Activated T-cell treated with anti-CD3 and anti-CD28 coated beads, Interleukin-2, amount 50 U/mL, for 72 hours (primary cell): ENCODE measurements at places on chromosomes 1 and 21.

GRCh38 chr1:26079960-26080814 is 12.8 kb upstream of the TRIM63 start:
- no peak for DNase-seq

DNA sequence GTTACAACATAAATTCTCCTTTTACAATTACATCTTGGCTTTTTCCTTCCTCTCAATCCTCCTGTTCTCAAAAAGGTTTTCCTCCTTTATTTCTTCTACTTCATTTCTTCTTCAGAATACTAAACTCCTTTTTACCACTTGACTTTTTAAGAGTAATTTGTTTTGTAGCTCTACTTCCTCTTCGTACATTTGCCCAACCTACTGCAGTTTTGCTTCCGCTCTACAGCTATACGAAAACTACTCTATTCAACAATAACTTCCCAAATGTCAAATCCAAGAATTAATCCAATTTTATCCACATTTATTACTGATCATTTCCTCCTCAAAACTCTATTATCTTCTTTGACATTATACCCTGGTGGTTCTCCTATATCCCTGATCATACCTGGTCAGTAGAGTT is 3.4 kb downstream of the GDAP2 start:
- DNase-seq, result no peak

GRCh38 chr1:92854101-92854785 is 22.4 kb downstream of the RPL5 start:
- no peak for DNase-seq

- DNase-seq, result no peak
Observed at GRCh38 chr21:27564684-27565301, 597.9 kb upstream of the ADAMTS5 start.

- DNase-seq, result no peak
Observed at GRCh38 chr1:212668477-212668876, 31.2 kb downstream of the BATF3 start.

DNA sequence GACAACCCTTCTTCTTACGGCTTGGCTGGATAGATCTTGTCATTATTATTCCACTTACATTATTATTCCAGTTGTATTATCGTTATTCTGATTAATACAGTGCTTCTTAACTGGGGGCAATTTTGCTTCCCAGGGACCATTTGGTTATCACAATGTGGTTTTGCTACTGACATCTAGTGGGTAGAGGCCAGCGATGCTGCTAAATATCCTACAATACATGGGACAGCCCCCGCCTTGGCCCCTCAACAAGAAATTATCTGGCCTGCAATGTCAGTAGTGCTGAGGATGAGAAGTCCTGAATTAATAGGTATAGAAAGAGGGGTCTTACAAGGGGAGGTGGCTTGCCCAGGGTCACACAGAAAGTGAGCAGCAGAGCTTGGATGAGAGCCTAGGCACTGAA is 105.6 kb downstream of the PTPRU start:
- DNase-seq, result no peak

DNA sequence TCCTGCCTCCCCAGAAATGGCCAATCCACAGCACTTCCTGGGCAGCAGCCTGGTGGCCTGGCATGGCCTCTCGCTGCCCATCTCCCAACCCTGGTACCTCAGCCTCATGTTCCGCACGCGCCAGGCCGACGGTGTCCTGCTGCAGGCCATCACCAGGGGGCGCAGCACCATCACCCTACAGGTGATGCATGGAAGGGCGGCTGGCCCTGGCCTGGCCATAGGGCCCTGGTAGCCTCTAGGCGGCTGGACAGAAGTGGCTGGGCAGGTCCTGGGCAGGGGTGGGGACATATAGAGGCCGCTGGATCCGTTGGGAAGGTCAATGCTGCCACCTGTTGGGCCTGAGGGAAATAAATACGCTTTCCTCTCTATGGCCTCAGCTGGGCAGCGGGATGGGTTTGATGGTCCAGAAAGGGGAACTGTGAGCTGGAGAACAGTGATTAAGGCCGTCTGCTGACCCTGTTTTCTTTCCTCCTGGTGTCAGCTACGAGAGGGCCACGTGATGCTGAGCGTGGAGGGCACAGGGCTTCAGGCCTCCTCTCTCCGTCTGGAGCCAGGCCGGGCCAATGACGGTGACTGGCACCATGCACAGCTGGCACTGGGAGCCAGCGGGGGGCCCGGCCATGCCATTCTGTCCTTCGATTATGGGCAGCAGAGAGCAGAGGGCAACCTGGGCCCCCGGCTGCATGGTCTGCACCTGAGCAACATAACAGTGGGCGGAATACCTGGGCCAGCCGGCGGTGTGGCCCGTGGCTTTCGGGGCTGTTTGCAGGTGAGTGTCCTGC is 14.4 kb downstream of the CELSR2 start:
- DNase-seq, result peak; percentile 88

DNA sequence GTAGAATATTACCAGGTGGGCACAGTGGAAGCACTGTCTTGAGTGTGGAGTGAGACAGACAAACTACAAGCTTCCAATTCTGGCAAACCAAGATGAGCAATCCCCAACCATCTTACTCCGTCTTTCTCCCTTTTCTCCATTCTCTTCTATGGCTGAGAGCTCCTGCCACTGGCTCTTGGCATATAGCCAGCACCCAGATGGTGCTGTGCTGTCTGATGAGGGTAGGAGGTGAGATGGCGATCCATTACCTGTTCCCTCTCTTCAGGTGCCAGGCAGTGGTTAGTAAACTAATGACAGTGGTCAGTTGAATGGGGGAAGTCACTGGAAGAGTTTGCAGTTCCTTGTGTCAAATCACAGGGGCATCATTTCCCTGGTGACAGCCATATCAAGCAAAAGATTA is 108.4 kb downstream of the FNBP1L start:
- no peak for DNase-seq

- DNase-seq, result peak; percentile 78
Observed at GRCh38 chr1:2547210-2548067, 8.7 kb upstream of the TNFRSF14 start.

- DNase-seq, result no peak
Observed at GRCh38 chr1:115727706-115728249, 40.7 kb downstream of the CASQ2 start.

DNA sequence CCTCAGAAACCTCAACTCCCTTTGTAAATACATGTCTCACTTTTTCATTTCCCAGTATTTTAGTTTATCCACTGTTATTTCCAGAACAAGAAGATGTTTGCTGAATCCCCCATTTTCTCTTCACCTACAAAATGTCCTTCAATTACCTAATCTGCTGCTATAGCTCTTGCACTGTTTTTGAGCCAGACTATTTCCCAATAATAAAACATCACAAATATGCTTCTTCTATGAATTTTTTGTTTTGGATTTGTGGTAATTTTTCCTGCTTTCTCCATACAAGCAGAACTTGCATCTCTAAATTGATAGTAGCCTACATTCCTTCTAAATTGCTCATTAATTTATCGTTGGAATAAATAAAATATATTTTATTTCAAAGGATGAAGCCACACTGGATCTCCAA is 199.6 kb upstream of the C1orf87 start:
- no peak for DNase-seq

DNA sequence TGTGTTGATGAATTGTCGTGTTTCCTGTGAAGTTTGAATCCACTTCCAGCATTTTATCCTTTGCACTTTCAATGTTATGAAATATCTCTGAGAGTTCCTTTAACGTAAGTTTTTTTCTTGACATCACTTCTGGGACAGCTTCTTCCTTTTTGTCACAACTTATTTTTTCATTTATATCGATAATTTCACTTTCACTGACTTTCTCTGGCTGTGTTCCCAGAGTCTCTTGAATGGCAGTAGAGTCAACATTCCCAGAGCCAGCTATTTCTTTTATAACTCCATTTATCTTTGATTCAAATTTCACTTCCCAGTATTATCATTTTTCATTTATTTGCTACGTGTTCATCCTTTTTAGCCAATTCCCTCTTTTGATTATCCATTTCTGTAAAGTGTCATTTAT is 256.5 kb downstream of the PAPPA2 start:
- DNase-seq, result no peak

GRCh38 chr1:55374801-55375616 is 159.8 kb upstream of the USP24 start:
- DNase-seq, result no peak

GRCh38 chr1:221777431-221778072 is 35.7 kb upstream of the DUSP10 start:
- DNase-seq, result peak; percentile 58

GRCh38 chr1:172391976-172392375 is 28.5 kb upstream of the C1orf105 start:
- no peak for DNase-seq

GRCh38 chr1:41484402-41485241 is at the start of gene EDN2:
TSS of gene EDN2 (minus strand) at chr1:41484683. CDS start at chr1:41484601, 82 bp downstream.
- DNase-seq, result no peak

GRCh38 chr1:236888903-236889302 is 93.8 kb downstream of the MTR start:
- DNase-seq, result no peak

- no peak for DNase-seq
Observed at GRCh38 chr21:14987370-14988170, 77.2 kb downstream of the NRIP1 start.

GRCh38 chr1:107139833-107140702 is 771 bp upstream of the NTNG1 start:
- peak; percentile 20 for DNase-seq

DNA sequence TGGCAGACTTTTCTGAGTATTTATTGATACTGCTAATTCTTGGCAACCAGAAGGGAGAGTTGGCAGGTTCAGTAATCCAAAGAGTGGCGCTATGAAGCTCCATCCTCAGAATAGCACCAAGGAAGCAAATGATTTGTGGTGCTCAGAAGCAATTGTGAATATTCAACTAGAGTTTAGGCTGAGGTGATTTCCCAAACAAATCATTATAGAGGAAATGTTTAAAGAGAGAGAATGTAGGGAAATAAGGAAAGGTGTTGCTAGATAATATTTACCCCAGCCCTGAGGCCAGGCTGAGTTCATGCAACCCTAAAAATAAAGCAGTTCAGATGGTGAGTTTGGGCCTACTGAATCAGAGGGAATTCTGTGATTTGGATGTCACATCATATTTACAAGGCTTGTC is 363.4 kb upstream of the PLXNA2 start:
- DNase-seq, result no peak

- DNase-seq, result no peak
Observed at GRCh38 chr21:45111703-45112102, 37.3 kb downstream of the ADARB1 start.

DNA sequence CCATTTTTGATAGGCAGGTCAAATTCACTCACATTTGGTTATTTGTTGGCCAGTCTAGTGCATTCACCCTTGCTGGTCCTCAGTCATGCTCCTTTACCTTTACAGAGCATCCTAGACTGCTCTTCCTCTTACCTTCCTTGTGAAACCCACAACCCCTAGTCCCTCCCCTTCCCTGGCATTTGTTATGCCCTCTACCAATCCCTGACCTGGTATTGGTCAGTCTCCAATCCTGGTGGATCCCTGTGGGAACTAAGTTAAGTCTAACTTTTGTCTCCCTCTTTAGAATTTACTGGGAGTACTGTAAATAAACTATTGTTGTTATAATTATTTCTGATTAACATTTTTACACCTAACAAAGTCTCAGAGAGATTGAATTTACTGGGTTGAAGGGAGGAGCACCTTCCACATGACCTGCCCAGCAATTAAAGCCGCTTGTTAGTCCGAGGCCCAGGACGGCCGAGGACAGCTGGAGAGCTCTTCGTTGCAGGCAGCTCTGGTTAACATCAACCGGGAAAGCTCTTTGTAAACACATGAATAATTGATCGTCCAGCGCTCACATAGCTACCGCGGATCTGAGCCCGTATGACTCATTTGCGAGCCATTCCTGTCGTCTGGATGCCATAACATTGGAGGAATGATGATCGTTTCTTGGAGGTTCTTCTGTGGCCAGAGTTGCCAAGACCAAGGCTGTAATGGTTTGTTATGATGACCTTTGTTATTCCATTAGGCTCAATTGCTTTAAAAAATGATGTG is 31.9 kb downstream of the MTARC1 start:
- DNase-seq, result no peak

DNA sequence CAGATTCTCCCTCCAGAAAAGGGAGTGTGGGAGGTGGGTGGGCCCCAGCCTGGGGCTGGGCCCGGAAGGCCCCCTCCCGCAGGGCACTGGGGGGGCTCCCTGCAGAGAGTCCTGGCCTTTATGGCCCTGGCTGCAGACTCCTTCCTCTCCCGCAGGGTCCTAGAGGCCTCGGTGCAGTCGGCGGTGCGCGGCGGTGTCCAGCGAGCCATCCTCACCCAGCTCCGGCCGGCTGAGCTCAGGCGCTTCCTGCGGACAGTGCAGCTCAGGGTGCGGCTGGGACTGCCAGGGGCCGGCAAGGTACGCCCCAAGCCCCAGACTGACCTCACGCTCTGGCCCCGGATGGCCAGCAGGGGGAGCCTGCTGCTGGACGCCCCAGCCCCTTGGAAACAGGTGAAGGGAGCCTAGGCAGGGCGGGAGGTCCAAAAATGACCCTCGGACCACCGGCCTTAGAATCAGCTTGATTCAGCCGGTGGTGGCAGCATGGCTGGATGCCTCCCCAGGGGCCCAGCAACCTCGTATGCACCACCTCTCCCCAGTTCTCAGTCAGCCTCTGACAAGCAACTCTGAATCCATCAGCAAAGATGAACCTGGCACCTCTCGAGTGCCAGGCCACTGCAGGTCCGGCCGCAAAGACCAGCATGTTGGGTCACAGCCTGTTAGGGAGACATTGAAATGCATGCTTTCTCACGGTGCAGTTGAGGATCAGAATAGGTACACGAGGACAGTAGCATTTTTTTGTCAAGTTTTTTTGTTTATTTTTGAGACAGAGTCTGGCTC is 20.6 kb downstream of the MTHFR start:
- peak; percentile 68 for DNase-seq

GRCh38 chr1:101278845-101279244 is 42.0 kb downstream of the S1PR1 start:
- DNase-seq, result no peak

GRCh38 chr1:110205591-110206155 is 4.4 kb upstream of the KCNC4 start:
- DNase-seq, result no peak

DNA sequence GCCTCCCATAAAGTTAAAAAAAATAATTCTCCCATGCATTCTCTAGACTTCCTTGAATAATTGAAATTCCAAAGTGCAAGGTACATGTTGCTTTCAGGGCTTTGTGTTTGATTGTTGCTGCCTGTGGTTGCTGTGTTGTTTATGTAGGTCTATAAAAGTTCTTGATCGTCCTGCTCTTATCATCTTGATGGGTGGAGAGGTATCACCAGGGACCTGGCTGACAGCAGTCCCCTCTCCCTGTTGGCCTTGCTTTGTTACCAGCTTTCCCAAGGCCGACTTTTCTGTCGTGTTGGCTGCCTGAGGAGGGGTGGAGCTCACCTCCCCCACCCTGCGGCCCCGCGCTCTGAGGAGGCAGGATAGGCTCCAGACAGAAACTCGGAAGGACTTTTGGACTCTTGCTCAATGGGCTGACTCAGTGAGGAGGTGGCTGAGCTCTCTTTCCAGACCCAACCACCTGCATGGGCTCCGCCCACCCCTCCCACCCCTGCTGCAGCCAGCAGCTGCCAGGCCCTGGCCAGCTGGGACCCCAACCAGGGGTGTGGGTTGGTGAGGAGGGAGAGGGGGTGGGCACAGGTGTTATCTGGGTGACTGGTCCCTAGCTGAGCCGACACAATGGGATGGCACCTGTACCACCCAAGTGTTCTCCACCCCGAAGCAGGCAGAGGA is 2.0 kb downstream of the INAVA start:
- DNase-seq, result no peak
